Fibroblast of the aortic adventitia (primary cell): ENCODE measurements at places on chromosomes 1 and 21. TPM values are rescaled to one million over a fixed set of nuclear protein-coding genes. Genes with fewer than 3 reads are reported as not detected.

Gene S100A7
- total RNA-seq = not detected in 2 replicates

Gene TPTE
- total RNA-seq = not detected in 2 replicates

Gene SSU72
- 42.8 and 78.2 TPM in 2 replicates for total RNA-seq

Gene CELA3B
- total RNA-seq = not detected in 2 replicates

Gene GBP1
- 16.7 and 49.2 TPM in 2 replicates for total RNA-seq

Gene RAB4A
- total RNA-seq = 30.8 and 33.2 TPM in 2 replicates

Gene APP
- 404 and 722 TPM in 2 replicates for total RNA-seq

Gene PRKCZ
- 1.6 and 3.5 TPM in 2 replicates for total RNA-seq

Gene SERTAD4
- total RNA-seq = 16.7 TPM in 1 of 2 replicates, not detected in the other

Gene GJA9
- 0.09 TPM in 1 of 2 replicates, not detected in the other for total RNA-seq

Gene AMY1B
- not detected in 2 replicates for total RNA-seq

Gene FOXE3
- not detected in 2 replicates for total RNA-seq

Gene ALX3
- 0.09 TPM in 1 of 2 replicates, not detected in the other for total RNA-seq

Gene GUCA2B
- not detected in 2 replicates for total RNA-seq

Gene SPATA17
- total RNA-seq = 1.8 and 2.9 TPM in 2 replicates

Gene TMEM222
- total RNA-seq = 19.0 and 31.4 TPM in 2 replicates

Gene SLC25A44
- 13.8 and 14.5 TPM in 2 replicates for total RNA-seq

Gene ARTN
- total RNA-seq = not detected in 2 replicates

Gene CFAP45
- total RNA-seq = 0.27 and 1.4 TPM in 2 replicates

Gene HRNR
- not detected in 2 replicates for total RNA-seq

Gene FCRLA
- total RNA-seq = 0.90 TPM in 1 of 2 replicates, not detected in the other

Gene RPL5
- 935 and 1,772 TPM in 2 replicates for total RNA-seq

Gene APOBEC4
- not detected in 2 replicates for total RNA-seq

Gene GBP3
- total RNA-seq = 28.6 and 65.3 TPM in 2 replicates

Gene ASTN1
- total RNA-seq = under 0.01 and 0.16 TPM in 2 replicates

Gene NBPF6
- total RNA-seq = not detected in 2 replicates

Gene HSD11B1
- total RNA-seq = 6.3 and 33.3 TPM in 2 replicates

Gene IGSF3
- 0.27 TPM in 1 of 2 replicates, not detected in the other for total RNA-seq

Gene SOX13
- total RNA-seq = 3.3 and 5.1 TPM in 2 replicates

Gene ANKRD35
- 3.2 and 3.9 TPM in 2 replicates for total RNA-seq
